ENCODE measurements at places on chromosomes 3 and 15.
A peak's percentile ranks its signal among the peaks of the same experiment; 100 is the strongest.

DNA sequence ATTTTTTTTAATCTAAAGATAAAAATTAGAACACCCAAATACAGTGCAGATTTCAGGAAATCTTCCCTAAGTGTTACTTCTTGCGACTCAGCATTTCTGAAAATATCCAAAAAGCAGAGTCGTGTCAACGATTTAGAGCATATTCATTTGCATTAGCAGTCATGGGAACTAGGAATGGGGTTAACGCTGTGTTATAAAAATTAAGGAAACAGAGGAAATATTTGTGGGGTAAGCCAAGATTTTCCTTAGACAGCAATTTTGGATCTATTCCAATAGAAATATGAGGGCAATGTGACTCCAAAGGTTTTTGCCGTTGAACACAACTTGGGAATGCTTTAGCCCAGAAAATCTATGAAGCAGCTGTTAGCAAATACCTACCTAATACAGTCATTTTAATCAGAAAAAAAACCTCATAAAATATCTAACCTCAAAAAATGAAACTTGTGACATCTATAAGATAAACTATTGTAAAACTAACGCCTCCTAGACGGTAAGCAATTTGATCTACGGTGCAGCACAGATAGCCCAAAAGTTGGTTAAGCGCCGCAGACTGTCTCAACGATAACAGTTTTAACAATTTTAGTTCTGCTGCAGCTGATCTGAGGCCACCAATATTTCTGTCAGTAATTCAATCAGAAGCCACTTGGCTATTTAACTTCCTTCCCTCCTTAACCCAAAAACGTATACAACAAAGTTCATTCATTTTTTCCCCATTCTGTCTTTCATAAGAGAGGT, 5.8 kb upstream of the ATP11B start:
- no peak for DNase-seq

DNA sequence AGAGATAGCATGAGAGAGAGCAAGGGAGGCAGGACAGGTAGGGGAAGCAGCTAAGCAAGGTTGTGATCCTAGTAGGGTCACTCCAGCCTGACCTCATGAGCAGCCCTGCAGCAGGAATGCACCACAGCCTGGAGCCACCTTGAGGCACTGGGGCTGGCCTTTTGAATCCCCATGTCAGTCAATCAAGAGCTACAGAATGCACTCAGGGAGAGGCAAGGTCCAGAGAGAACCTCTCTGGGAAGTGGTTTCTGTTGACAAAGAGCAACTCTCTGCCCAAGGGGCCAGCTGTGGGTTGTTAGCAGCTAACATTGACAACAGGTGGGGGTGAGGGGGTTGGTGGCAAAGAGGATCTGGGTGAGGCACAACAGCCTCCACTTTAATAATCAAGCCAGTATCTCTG, 54.6 kb downstream of the TRANK1 start:
- DNase-seq, result no peak

- no peak for DNase-seq
Measured at GRCh38 chr3:73101881-73102280, 40.4 kb downstream of the EBLN2 start.

DNA sequence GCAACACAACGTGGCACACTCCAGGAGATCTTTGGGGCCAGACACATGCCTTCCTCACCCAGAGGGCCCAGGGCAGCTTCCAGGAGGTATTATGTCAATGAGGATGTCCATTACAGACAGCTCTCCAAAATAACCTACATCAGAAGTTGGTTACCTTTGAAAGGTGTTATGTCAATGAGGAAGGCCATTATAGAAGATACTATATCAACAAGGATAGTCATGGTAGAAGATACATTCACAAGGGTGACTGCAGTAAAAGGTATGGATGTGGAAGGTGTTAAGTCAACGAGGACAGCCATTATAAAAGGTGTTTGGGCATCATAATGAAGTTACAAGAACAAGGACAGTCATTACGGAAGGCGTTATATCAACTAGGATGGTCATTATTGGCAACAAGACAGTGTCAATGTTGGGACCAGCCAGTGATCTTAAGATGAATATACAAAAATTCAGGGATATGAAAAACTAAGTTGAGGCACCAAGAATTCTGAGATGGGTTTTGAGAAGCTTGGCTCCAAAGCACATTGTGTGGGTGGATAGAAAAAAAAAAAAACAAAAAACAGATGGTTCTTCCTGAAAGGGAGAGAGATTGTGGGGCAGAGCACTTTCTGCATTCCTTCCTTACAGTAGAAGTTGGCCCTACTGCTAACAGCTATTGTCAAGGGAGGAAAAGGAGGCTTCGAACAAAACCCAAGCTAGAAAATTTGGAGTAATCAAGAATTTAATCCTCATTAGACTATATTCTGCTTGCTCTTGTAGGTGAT, 11.2 kb downstream of the CDCP1 start:
- no peak for DNase-seq

- no peak for DNase-seq
Measured at GRCh38 chr15:42072141-42072685, 22.1 kb downstream of the PLA2G4D start.

DNA sequence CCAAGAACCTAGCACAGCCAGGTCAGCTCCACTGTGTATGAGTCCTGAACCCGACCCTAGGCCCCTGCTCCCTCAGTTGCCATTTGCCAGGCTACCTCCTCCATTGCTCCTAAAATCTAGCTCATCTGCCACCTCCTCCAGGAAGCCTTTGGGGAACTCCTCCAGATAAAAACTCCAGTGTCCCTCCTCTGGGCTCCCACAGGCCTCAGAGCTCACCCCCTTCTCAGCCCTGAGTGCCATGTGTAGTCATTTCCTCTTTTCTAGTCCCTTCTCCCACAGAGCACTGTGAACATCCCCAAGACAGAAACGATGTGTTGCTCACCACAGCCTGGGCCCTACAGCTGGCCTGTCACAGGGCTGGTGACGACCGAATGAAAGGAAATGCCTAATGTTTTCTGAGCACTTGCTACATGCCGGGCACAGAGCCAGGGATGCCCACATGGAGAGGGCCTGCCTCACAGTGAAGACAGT, 61.0 kb downstream of the IQSEC1 start:
- no peak for DNase-seq

DNA sequence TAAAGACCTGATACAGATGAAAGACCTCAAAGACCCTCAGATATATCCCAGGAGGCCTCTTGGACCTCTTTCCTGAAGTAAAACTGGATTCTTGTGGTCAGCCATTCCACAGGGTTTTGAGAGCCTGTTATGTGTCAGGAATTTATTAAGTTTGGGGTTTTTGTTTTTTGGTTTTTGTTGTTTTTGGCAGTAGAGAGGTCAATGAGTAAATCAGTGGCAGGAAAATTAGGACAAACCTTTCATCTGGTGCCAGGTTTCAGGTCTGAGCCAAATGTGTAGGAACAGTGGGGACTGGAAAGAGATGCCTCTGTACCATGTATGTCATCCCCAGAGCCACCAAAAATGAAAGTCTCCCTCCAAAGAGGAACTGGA, 520.4 kb upstream of the MDFIC2 start:
- DNase-seq, result no peak

GRCh38 chr3:114449271-114450007, 155.6 kb downstream of the TIGIT start:
- peak; percentile 37 for DNase-seq

DNA sequence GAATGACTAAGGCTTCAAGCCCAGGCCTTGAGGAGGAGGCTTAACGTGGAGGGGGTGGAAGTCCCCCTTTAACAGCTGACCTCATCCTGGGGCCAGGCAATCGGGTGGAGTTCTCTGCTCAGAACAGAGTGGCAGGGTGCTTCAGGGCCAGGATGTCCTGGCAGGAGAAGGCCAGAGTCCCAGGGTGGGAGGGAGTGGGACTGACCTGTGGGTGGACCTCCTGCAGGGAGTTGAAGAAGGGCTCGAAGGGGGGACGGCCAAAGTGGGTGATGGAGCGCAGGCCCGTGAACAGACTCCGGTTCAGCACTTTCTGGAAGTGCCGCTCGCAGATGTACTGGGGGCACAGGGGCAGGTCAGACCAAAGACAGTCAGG, 19.6 kb downstream of the DUOX2 start:
- no peak for DNase-seq

- no peak for DNase-seq
Measured at GRCh38 chr15:27438403-27439375, 467.7 kb downstream of the GABRG3 start.

GRCh38 chr3:26960382-26960781, 337.8 kb downstream of the LRRC3B start:
- no peak for DNase-seq

- DNase-seq, result peak; percentile 44
Measured at GRCh38 chr3:184259878-184260723, 1.3 kb downstream of the CAMK2N2 start.

DNA sequence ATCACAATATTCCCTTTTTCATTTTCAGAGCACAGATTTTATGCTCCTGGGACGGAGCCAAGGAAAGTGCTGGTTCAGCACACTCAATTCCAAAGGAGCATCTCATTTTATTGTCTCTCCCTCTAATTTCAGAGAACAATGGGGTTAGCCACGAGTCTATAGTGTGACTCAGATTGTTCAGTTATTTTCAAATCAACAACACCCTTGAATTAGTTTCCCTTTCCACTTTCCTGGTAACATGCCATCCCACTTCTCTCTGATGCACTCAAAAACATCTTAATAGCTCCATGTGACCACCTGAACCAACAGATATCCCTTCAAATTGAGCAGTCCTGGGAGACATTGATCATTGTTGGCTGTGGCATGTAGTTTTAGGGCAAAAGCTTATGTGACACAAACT, 389.7 kb upstream of the MDFIC2 start:
- no peak for DNase-seq

- peak; percentile 95 for DNase-seq
Measured at GRCh38 chr3:45309876-45310275, 78.5 kb upstream of the LARS2 start.

DNA sequence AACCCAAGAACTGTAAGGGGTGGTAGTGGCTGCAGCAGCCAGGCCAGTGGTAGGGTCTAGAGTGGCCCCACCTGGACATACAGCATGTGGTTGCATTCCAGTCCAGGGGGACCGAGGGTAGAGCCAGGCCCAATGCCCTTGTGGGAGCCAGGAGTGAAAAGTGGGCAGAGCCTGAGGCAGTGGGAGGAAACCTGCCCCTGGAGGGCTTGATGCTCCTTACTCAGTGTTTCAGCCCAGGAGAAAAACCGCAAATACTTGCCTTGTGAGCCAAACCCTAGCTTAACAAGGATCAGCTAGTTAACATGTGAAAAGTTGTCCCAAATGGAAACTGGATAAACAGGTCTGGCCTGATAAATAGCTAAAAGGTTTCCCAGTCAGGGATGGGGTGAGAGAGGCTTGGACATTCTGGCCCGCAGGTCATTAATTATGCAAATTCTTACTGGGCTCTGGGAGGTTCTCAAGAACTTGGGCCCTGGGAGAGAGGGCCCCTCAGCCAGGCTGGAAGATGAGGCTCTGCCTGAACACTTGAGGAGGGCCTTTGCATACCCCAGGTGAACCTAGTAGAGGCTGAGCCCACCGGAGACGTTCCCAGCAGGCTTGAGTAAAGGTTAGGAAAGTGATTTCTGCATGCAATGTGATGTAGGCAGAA, 222.1 kb downstream of the THSD4 start:
- no peak for DNase-seq

DNA sequence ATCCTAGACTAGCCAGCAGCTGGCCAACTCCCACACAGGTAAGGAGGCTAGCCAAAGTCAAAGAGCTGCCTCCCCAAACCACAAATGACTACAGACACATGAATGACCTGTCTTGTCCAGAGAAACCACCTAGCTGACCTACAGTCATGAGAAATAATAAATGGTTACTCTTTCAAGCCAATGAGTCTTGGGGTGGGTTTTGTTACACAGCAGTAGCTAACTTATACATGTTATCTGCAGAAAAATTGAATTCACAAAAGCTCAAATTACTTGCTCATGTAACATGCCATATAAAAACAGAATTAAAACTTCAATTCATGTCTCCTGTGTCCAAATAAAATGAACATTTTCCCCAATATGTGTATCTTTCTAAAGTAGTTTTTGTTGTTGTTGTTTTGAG, 307.4 kb upstream of the NR2F2 start:
- DNase-seq, result no peak

GRCh38 chr15:80607287-80607980, 87.7 kb upstream of the ABHD17C start:
- DNase-seq, result no peak

DNA sequence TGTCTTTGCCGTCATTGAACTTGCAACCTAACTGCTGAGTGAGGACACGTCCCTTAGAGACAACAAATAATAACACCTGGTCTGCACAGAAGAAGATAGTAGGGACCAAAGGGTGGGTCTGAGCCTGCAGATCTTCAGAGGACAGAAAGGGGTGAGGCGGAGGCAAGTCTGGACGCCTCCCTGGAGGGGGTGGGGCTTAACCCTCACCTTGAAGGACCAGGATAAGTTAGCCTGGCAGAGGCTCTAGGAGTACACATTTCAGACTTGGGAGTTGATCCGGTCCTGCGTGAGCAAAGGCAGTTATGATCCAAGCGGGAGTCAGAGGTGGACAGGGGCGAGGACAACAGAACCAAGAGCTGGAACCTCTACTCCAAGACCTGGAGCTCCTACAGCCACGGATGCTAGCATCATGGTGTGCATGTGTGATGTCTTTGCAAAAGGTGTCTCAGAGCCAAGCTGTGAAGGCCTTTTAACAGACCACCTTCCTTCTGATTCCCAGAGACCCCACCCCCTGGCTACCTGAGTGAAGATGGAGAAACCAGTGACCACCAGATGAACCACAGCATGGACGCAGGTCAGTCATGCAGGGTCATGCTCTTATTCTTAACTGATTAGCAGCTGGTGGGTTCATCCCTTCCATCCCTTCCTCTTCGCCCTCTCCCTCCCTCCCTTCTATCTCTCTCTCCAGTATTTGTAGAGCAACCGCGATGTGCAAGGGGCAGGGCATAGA, 88.0 kb downstream of the AAGAB start:
- DNase-seq, result no peak

DNA sequence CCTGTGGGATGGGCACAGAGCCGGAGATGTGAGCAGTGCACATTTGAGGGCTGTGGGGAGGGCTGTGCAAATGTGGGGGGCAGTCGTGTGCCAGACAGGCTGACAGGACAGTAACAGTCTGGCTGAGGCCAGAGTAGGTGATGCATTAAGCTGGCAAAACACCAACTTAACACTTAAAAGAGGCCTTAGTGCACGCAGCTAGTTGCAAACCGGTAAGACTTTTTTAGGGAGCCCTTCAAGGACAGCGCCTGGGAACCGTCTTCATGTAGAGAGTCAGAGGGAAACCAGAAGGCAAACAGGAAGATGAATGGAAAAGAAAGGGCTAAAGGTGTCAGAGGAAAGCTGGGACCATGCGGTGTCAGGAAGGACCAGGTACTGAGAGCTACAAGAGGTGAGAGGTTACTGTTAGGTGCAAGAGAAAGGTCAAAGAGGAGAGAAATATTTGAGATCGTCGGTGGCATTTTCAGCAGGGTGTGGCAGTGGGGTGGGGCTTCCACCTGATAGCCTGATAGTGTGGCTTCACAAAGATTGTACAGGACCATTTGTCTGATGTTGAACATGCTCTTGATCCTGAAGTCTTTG, 30.0 kb upstream of the CHD2 start:
- no peak for DNase-seq

Measured in NCI-H2081 (cell line).